ENCODE measurements at places on chromosomes 12 and 14.

DNA sequence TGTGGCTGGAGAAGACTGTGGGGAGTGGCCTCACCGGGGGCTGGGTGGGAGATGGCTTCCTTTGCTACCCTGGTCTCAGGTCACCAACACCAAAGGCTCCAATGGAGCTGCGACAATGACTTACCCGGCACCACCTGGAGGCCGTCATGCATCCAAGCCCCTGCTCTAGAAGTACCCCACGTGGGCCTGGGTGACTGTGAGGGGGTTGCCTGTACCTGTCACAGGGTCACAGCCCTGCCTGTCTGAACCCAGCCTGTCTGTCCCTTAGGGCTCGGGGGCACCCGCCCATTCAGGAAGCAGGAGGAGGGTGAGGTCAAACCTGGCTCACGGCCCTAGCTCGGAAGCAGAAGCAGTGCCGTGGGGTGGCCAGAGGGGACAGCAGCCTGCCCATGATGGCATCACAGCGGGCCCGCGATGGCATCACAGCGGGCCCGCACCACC lies 18.9 kb downstream of the ABCB9 start:
- DNase-seq = no peak

DNA sequence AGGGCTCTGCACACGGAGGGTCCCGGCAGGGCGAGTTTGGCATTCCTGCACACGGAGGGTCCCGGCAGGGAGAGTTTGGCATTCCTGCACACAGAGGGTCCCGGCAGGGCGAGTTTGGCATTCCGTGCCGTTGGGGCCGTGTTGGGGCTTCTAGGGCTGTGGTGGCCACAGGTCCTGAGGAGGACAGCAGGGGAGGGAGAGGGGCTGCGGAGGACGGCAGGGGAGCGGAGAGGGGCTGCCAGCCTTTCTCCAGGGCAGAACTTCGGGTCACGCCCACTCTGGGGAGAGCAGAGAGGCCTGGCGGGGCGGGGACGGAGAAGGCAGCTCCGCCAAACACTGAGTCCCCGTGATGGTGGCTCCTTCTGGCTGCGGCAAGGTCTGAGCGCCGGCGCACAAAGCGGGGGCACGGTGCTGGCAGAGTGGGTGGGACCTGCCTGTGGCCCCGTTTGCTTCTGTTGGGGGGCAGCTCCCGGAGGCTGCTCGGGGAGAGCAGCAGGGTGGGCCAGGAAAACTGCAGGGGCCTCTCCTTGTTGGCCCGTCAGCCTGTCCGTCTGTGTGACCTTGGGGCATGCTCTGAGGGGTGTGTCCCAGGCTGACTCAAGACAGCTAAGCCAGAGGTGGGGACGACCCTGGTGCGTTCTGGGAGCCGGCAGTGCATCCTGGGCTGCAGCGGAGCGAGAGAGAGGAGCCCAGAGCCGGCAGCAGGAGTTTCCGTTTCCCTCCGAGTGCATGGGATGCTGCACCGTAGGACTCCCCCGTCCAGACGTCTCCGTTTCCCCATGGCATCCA lies 60.2 kb downstream of the LRCOL1 start:
- no peak for DNase-seq

DNA sequence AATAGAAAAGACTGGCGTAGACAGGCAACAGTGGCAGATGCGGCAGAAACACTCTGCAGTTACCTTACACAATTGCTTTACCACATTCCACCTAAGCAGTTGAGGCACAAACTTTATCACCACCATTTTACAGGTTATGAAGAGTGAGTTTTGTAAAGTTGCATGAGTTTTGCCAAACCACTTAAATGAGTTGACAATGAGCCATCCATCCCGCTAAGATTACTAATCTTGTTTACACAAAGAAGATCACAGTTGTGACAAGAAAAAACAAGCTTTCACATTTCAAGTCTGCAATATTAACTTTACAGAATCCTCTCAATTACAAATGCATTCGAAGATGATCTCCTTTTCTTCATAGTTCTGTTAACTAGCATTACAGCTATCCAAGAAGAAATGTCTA lies 1.8 kb downstream of the TMCC3 start:
- no peak for DNase-seq

DNA sequence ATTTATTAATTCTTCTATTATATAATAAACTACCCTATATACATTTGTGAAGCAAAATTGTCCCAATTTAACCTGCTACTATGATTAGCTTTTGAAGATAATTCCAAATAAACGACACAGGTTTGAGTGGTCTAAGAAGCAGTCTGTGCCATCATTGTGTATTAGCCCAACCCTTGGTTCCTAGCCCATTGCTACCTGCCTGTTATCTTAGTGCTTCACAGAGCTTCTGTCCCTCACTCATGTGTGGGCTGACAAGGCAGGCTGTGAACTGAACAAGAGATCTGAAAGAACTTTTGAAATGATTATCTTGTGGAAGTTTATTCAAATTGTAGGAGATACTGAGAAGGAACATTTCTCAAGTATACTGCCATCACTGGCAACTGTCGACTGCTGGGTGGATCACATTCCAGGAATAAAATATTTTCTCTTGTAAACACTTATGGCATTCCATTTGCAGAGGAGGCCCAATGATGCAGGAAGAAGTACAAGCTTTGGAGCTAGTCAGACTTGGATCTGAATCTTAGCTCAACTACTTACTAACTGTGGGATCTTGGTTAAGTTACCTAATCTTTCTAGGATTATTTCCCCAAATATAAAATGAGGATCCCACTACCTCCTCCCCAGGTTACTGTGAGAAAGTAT lies 7.8 kb upstream of the MTERF2 start:
- DNase-seq = no peak

DNA sequence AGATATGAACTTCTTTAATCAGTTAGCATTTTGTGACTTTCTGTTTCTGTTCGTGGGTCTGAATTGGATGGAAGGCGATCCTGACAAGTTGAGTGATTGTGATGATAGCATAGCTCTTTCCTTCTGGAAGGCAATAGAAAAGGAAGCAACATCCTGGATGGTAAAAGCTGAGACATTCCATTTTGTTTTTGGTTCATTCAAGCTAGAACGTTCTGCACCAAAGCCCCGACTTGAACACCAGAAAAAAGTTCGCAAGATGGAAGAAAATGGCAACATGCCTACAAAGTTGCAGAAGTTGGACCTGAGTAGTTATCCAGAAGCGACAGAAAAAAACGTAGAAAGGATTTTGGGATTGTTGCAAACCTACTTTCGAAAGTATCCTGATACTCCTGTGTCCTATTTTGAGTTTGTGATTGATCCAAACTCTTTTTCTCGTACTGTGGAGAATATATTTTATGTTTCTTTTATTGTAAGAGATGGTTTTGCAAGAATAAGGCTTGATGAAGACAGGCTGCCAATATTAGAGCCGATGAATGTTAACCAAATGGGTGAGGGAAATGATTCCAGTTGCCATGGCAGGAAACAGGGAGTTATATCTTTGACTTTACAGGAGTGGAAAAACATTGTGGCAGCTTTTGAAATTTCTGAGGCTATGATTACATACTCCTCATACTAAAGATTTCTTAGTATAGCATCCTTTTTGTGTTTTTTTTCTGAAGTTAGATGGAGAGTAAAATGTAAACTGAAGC lies 896 bp downstream of the EID3 start:
- no peak for DNase-seq

GRCh38 chr14:69654116-69654515 lies 42.7 kb downstream of the SUSD6 start:
- DNase-seq = no peak

- DNase-seq = no peak
These were observed 35.4 kb downstream of the TM7SF3 start for GRCh38 chr12:26978801-26979200.

DNA sequence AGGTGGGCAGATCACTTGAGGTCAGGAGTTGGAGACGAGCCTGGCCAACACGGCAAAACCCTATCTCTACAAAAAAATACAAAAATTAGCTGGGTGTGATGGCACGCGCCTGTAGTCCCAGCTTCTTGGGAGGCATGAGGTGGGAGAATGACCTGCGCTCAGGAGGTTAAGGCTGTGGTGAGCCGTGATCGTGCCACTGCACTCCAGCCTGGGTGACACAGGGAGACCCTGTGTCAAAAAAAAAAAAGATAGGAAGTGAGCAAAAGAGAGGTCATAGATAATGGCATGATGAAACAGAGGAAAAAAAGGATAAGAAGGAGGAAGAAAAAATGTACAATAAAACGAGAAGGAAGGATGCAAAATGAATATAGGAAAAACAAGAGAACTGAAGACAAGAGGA lies 159.5 kb downstream of the ETV6 start:
- DNase-seq = no peak

GRCh38 chr12:99133401-99133800 lies 488.3 kb downstream of the APAF1 start:
- DNase-seq = no peak

- DNase-seq = no peak
These were observed 925 bp upstream of the GLI1 start for GRCh38 chr12:57458665-57459054.

DNA sequence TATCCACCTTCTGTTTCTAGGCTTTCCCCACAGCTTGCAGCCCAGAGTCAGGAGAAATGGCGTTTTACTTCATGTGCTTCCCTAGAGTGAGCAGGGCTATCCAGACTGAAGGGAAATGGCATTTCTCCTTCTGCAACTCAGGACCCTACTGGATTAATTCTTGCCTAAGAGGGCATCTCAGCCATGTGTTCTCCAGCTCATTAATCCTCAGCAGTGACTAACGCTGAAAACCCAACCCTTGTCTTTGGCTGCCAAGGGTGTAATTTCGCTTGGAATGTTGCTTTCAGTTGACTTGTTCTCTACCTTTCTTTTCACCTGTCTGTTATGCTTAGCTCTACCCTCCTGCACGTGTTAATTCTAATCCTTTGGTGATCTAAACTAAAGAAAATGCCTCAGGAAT lies 21.0 kb upstream of the EMP1 start:
- no peak for DNase-seq
